ENCODE measurements at places on chromosomes 4 and X.
A peak's percentile ranks its signal among the peaks of the same experiment; 100 is the strongest.

DNA sequence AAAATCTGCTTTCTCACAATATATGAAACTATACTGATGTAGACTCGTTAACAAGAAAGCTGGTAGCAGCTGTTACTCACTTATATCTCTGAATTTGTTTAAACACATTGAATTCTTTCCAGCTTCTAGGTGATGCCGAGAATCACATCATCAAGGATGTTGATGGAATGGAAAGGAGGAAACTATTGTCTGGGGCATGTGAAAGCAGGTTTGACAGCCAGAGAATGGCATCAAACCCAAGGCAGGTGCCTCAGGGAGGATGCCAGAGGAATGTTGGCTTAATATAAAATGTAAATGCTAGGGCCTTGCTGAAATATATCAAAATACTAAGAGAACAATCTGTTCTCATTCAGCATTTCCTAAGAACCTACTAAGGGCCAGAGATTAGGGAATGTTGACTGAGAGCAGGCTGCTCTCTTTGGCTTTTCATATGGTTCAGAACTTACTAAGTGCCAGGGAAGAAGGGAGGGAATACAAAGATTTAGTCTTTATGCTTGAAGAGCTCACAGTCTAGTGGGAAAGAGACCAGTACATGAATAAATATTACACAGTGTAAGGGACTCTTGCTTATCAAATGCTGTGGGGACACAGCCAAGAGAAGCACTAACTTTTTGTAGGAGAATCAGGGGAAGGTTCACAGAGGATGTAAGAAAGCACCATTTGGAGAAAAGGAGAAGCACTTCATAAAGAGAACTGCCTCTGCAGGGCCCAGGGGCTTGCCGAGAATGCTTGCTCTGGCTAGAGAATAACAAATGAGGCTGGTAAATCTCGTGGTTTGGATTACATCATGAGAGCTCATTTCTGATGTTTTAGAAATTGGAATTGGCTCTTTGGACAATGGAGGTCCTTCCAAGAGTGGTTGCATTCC, 14.7 kb downstream of the SLIT2 start:
- DNase-seq = no peak

DNA sequence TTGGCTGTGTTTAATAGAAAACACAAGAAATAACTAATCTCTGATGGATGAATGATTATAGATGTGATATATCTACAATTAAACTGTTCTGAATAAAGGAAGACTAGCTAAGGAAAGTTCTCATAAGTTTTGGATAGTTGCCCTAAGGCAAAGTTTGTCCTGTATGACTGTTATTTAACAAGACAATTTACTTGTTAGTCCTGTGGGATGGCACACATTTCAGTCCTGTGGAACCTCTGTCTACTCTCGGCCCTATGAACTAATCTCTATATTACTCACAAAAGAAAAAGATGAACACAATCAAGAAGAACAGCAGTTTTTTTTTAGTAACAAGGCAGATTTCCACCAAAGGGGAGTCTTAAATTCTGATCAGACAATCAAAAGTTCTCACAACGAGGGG, 314.6 kb downstream of the CCSER1 start:
- DNase-seq = no peak

DNA sequence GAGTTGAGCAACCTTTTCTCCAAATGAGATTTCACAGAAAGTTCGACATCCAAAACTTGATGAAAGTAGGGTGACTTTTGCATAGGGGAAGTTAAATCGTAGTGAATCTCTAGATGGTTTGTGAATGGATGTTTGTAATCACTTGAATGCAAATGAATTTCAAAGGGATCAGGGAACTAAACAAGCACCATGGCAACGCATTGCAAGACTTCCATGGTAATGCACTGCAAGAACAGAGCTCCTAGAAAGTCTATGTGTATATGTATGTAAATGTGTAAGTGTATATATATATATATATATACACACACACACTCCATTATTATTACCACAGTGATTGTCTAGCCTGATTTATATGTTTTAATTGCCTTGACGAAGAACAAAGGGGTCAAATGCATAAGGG, 27.3 kb downstream of the INTS6L start:
- DNase-seq = no peak

- DNase-seq = no peak
Observed at GRCh38 chr4:157221426-157221894, 932 bp downstream of the GRIA2 start.

DNA sequence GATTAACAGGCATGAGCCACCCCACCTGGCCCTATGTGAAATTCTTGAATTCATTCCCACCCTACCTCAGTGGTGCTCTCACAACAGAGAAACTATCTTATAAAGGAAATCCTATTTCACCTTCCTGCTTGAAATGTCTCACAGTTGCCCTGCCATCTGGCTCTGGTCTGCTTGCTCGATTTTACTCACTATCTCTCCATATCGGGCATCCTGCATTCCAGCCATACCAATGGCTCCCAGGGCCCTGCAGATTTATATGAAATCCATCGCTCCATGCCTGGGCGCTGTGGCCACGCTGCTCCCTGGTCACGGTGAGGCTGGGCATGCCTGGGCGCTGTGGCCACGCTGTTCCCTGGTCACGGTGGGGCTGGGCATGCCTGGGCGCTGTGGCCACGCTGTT, 15.8 kb downstream of the SORBS2 start:
- no peak for DNase-seq

- no peak for DNase-seq
Observed at GRCh38 chr4:136124251-136124745, 1408.0 kb downstream of the PCDH18 start.

DNA sequence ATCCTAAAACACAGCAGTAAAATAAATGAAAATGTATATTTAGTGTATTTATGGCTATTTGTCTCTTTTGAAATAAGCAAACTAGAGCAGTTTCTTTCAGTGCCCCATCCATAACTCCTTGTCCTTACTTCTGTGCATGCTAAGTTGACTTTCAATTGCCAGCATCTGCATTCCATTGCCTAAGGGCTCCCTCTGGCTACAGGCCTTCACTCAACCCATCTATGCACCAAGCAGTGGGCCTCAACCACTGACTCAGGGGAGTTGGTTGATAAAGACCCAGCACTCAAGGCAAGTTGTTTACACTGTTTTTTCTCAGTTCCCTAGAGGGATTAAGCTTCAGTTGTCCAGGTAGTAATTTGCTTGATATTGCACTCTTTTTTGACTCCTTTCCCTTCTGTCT, 265.7 kb downstream of the IQCM start:
- DNase-seq = no peak

DNA sequence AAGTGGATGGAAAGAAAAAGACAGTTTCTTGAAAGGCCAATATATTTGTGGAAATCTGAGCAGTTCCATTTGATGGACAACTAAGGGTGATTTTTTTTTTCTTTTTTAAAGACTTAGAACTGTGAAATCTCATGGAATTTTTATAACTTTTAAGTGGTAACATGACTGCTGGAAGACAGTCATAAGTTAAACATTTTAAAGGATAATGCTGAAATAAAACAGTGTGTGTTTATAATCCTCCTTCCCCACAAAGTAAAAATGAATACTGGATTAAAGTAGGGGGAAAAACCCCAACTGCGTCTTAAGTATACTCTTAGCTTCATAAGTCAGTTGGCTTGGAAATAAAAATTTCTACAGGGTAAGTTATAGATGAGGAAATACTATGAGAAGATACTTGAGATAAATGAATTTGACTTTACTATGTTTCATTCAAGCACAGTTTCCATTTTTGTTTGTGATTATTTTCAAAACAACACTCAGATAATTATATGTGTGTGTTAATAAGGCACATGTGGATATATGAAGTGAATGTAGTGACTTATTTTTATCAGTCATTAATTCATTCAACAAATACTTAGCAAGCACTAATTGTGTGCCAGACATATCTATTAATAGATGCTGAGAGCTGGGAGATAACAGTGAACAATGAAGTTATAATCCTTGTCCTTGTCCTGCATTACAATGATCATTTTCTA, 129.2 kb upstream of the ETNPPL start:
- peak; percentile 83 for DNase-seq

DNA sequence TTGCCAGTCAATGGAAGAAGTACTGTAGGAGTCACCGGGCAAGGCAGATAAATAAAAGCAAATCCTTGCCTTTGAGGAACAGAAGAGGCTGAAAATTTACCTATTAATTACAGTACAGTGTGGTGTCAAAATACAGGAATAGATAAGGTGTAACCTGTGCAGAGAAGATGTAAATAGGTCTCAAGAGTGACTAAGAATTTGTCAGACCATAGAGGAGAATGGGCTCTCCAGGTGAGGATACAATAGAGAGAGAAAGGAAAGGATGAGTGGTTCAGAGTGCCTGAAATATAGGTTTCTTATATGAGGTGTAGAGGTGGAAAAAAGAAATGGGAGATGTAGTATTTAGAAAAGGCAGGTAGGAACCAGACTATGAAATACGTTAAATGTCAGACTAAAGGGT, 801 bp upstream of the ZC4H2 start:
- DNase-seq = no peak

DNA sequence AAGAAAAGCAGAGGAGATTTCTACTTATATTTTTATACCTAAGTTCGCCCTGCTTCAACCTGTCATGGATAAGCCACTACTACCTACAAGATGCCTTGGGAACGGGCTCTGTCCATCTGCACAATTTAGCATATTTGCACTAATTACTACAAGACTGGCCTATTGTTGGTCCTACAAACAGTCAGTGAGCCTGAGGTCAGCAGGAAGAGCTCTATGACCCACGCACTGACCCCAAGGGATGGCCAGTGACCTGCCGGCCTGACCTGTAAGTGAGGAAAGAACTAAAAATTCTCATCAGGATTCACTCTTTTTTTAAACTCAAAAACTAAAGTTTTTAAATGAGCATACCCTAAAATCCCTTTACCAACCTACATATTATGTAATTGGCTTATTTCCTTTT, 142.0 kb downstream of the COL25A1 start:
- DNase-seq = no peak

DNA sequence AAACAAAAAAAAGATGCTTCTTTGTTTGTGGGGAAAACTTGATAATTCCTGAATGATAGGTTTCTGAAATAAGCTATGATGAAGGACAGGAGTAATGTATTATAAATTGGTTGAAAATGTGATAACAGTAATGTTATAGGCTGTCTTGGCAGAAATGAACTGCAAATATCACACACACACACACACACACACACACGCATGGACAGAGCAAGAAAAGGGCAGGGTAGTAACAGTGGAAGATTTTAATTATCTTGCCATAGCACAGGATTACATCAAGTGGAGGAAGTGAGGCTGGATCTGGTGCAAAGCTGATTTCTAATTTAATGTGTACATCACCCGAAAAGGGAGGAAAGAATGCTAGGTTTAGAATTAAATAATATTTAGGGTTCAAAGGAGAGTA, 97.5 kb upstream of the CXXC4 start:
- no peak for DNase-seq

DNA sequence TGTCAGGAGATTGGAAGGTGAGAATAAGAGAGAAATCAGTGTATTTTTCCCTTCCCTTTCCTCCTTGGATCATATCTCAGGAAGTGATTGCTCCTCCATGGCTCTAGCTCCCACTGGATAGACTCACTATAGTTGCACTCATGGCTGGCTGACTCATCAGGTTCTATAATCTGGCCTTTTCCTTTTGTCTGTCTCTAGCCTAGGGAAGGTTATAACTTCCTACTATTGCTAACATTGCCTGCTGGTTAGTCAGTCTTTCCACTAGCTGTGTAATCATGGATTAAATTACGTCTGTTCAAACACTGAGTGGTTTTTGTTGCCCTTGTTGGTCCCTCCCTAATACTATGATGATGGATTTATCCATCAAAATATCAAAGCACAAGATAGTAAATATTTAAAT, 195.5 kb upstream of the VEGFC start:
- peak; percentile 10 for DNase-seq

- peak; percentile 25 for DNase-seq
Observed at GRCh38 chr4:11368701-11369115, 60.0 kb downstream of the HS3ST1 start.

DNA sequence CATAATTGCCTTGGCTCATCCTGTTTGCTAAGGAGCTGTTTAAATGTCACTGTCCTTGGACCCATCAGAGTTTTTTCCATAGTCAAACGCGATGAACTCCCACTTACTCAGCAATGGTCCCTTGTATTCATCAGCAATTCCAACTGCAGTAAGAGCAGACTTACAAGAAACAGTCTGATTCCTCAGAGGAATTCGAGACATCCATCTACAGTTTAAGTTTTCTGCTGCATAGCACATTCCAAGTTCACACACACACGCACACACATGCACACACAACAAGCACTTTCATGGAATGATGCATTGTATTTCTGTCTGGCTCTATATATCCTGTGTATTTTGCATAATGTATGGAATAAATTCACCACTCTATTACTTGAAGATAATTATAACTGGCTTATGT, 32.7 kb upstream of the TMEM150C start:
- DNase-seq = peak; percentile 4

DNA sequence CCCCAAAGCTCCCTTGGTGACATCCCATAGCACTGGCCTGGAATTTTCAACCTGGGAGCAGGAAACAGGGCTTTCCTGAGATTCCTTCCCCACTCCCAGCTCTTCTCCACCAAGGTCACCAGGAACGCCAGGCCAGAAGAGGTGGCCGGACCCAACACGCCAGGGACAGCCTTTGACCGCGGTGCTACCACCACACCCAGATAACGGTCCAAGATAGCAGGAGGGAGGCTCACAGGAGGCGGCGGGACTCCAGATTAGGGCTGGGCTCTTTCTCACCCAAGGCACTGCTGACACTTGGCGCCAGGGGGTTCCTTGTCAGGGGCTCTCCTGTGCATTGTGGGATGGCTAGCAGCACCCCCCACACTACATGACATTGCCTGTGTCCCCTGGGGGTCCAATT, 22.9 kb downstream of the ZFYVE28 start:
- no peak for DNase-seq

- no peak for DNase-seq
Observed at GRCh38 chrX:12582649-12583048, 208.6 kb upstream of the PRPS2 start.

DNA sequence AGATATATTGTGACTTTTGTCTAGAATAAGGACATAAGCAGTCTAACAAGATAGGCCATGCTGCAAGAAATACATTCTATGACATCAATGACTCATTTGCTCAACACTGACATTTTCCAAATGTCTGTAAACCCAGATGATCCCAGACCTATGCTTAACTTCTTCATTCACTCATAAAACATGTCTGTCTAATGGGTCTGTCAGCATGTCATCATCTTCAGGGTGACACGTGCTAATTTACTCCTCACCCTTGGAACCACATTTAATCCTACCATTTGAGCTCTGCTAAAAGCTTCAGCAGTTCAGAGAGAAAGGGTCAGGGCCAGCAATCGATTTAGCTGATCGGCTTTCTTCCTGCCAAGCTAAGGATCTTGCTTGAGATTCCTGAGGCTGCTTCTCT, 109.4 kb upstream of the MAP3K15 start:
- no peak for DNase-seq

- no peak for DNase-seq
Observed at GRCh38 chrX:36642052-36642451, 366.1 kb upstream of the FAM47C start.

GRCh38 chrX:74523870-74524735, 90.3 kb downstream of the RLIM start:
- DNase-seq = no peak

DNA sequence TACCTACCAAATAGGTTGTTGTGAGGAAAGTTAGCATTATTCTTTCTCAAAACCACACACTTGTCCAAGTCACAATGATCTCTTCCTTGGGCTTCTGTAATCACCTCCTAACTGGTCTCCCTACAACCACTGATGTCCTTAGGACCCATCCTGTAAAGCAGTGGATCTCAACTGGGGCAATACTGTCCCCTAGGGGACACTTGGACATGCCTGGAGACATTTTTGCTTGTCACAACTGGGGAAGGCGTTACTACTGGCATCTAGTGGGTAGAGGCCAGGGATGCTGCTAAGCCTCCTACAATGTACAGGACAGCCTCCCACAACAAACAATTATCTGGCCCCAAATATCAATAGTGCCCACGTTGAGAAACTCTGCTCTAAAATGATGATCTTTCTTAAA, 118.7 kb upstream of the AP1S2 start:
- DNase-seq = no peak

Measured in umbilical cord (tissue), 2 donors.